Large intestine (tissue), 12 donors: ENCODE measurements at places on chromosomes 3 and 15.

- no peak for DNase-seq
Measured at GRCh38 chr3:24943961-24944360, 449.3 kb upstream of the THRB start.

DNA sequence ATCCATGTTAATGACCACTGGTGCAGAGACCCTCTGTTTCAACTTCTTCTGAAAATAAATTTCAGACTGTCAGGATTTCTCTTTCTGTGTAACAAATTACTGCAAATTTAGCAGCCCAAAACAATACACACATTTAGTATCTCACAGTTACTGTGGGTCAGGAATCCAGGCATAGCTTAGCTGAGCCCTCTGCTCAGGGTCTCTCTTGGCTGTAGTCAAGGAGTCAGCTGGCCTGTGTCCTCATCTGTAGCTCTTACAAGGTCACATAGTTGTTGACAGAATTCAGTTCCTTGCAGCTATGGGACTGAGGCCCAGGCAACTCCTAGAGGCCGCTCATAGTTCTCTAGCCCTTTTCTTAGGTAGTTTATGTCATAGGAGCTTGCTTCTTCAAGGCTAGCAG lies 51.9 kb downstream of the NKIRAS1 start:
- no peak for DNase-seq

GRCh38 chr3:111080413-111080812 lies 8.8 kb downstream of the NECTIN3 start:
- no peak for DNase-seq

DNA sequence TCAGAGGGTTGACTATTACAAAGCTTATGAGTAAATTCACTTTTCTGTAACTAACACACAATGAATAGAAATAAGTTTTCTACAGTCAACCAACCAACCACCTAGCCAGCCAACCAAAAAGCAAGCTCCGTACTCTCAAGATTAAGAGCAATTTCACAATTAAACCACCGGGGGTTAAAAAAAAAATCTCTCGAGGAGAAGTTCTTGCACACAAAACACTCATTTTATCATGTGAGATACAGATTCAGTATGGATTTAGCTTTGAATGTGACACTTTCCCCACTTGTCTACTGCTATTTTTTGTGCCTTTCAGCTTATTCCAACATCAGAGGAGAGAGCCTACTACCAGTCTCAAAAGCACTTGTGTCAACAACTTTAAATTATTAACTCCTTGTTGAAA lies 135.3 kb downstream of the SV2B start:
- no peak for DNase-seq

DNA sequence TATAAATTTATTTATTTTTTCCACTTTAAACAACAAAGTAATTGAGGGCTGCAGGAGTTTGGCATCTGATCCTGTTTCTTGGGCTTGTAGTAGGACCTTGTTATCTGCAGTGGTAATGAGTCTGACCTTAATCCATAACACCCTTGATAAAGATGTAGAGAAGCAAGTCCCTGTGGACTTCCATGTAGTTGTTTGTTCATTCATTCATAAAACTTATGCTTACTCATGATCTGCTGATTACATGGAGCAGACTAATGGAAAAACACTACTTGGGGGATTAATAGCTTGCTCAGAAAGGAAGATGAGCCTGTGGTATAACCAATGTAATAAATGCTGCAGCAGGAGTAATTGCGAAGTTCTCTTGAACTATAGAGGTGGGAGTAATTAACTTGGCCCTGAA lies 271.5 kb upstream of the TBL1XR1 start:
- no peak for DNase-seq

DNA sequence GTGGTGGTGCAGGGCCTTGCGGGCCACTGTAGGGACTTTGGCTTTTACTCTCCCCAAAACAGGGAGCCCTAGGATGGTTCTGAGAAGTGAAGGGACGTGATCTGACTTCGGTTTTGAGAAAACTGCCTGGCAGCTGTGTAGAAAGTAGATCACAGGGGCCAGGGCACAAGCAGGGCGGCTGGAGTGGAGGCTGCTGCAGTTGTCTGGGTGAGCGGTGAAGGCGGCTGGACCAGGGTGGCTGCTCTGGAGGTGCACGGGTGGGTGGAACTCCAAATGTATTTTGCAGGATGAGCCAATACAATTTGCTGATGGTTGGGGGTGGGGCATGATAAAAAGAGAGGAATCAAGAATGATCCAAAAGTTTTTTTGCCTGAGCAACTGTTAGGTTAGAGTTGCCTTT lies 29.8 kb upstream of the TRH start:
- no peak for DNase-seq

DNA sequence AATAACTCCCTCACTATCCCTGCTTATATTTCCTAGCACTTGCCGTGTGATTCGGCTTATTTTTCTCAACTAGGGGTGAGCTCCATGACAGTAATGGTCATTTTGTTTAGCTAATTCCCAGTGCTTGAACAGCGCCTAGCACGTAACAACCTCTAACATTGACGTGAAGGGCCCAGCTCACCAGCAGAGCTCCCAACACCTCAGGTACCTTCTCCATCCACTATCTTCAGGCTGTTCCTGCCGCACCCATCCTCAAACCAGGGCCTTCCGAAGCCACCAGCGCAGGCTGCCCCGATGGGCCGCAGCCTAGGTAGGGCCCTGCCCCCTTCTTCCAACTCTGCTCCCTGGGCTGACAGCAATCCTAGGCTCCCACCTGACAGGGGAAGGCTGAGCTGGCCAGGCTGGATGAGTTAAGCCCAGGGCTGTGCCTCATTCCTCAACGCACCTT lies 751 bp upstream of the RPS17 start:
- DNase-seq, result no peak

GRCh38 chr3:12832350-12833221 lies 8.8 kb downstream of the RPL32 start:
- no peak for DNase-seq

DNA sequence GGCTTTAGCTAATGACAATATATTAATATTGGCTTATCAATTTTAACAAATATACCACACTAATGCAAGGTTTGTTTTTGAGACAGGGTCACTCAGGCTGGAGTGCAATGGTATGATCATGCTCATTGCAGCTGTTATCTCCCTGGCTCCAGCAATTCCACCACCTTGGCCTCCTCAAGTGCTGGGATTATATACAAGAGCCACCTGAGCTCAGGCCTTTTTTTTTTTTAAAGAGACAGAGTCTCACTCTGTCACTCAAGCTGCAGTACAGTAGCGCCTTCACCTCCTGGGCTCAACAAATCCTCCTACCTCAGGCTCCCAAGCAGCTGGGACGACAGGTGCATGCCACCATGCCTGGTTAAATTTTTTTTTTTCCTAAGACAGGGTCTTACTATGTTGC lies 11.7 kb downstream of the DLG1 start:
- no peak for DNase-seq

DNA sequence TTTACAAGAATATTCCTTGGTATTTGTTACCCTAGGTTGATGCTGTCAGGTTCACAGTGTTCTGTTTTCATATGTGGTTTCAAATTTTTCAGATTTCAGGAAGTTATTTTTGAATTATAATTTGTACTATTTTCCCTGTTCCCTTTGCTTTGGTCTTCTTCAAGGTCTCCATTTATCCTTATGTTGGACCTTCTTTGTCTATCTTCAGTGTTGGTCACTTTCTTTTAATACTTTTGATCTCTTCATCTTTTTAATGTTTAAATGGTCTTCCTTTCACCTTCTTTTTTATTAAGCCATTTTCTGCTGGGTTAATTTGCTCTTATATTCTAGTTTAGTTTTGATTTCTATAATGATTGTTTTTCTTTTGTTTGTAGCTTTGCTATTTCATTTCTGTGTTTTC lies 61.3 kb downstream of the KLHL25 start:
- no peak for DNase-seq

- DNase-seq, result peak; percentile 23
Measured at GRCh38 chr3:146189519-146190173, 28.7 kb upstream of the PLOD2 start.

DNA sequence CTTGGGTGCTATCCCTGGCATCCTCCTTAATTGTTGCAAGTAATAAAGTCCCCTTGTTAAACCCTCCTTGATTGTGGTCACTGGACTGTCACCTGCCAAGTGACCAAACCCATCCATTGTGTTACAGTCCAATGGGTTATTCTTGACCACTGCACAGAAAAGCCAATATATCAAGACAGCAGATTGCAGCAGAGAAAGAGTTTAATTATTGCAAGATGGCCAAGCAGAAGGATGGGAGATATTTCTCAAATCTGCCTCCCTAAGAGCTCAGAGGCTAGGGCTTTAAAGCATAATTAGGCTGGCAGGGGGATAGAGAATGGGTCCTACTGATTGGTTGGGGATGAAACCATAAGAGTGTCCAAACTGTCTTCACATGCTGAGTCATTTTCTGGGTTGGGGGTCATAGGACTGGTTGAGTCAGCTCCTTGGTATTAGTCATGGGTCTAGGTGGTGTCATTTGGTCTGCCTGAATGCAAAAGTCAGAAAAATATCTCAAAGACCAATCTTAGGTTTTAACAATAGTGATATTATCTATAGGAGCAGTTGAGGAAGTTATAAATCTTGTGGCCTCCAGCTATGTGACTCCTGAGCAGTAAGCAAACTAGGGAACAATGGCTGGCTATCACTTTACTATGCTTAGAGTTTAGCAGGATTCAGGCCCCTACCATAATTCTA lies 19.1 kb upstream of the XYLB start:
- DNase-seq, result no peak

DNA sequence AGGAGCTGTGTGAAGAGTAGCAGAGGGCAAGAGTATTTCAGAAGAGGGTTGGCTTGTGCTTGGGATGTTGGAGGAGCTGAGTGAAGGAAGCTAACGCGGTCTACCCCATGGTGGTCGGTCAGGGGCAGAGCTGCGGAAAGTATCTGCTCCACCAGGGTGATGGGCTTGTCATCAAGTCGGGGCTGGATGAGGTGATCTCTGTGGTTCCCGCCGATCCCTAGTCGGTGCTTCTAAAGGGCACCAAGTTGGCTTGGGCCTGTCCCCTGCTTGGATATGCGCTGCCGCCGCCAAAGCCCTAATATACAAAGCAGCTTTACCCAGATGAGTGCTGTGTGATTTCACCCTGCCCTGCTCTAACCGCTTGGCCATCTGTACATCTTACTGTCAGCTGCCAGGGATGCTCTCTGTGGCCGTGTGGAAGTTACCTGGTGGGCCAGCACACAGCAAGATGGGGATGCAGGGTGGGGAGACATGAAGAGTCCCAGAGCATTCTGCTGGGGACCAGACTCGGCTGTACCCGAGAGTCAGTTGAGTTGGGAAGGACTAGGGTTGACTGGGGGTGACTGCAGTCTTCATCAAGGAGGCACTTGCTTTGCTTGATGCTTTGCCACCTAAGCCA lies 226.1 kb upstream of the BHLHE40 start:
- no peak for DNase-seq

GRCh38 chr15:82900511-82901060 lies 51.9 kb downstream of the HOMER2 start:
- no peak for DNase-seq

GRCh38 chr15:90917569-90917968 lies 14.5 kb downstream of the MAN2A2 start:
- no peak for DNase-seq

- DNase-seq, result no peak
Measured at GRCh38 chr3:123327956-123328850, 120.7 kb downstream of the ADCY5 start.

- DNase-seq, result no peak
Measured at GRCh38 chr15:74168711-74169126, 4.8 kb upstream of the ISLR start.

DNA sequence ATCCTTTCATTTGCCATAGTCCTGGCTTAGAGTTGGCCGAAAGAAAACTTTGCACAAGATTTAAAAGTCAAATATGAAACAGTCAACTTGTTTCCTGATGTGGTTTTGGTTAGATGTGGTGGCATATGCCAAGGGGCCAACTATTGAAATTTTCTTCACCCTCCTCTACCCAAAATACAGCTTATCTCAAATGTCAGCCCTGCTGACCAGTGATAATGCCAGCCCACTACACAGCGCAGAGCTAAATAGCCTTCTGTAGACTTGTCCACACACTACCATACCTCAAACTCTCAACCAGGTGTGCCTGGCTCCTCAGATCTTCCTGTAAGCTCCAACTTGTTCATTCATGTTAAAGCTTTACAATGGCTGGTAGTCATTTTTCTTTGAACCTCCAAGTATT lies 368.5 kb upstream of the STAC start:
- no peak for DNase-seq

DNA sequence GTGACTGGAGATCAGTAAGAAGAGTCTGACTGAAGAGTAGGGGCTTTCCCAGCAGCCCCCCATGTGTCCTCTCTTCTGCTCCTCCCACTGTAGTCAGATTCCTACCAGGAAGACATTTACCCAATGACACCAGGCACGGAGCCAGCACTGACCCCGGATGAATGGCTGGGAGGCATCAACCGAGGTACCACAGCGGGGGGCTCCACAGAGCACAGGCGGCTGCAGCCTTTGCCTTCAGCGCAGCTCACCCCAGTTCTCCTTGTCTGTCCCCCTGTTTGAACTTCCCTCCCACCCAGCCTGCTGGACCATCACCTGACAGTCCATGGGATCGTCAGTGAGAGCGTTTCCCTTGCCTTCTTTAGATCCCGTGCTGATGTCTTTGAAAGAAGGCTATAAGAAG lies 101.6 kb downstream of the ANP32A start:
- DNase-seq, result no peak

DNA sequence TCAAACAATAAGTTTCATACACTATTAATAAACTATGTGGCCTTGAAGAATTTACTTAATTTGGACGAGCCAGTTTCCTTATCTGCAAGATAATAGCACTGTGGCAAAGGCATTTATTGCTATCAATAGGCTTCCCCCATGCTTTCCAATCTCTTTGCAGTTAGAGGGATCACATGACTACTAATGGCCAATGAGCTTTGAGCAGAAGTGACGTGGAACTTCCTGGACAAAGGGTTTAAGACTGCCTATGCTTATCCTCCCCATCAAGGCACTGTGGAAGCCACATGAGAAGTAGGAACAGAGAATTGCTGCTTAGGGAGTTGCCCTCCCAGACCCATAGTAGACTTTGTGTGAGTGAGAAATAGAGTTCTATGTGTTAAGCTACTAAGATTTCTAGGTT lies 16.7 kb upstream of the ZMAT3 start:
- no peak for DNase-seq

DNA sequence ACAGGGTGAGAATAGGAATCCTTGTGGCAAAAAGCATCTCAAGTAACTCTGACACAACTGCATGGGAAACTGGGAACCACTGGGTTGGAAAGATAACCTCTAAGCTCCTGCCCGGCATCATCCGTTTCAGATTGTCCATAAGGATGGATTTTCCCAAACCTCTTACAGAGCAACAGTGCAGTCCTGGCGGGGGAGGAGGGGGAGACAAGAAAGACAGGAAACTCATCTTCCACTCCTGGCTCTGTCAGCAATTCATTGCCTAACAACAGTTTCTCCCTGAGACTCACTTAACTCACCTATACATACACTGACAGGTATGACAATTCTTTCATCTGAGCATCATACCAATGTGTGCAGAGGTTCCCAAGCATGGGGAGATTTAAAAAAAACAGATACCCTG lies 279.0 kb downstream of the RPLP1 start:
- no peak for DNase-seq

GRCh38 chr15:66862940-66863335 lies 160.9 kb downstream of the SMAD6 start:
- DNase-seq, result peak; percentile 80
